ENCODE measurements at places on chromosomes 11 and 22. TPM values are rescaled to one million over a fixed set of nuclear protein-coding genes. Genes with fewer than 3 reads are reported as not detected.

DNA sequence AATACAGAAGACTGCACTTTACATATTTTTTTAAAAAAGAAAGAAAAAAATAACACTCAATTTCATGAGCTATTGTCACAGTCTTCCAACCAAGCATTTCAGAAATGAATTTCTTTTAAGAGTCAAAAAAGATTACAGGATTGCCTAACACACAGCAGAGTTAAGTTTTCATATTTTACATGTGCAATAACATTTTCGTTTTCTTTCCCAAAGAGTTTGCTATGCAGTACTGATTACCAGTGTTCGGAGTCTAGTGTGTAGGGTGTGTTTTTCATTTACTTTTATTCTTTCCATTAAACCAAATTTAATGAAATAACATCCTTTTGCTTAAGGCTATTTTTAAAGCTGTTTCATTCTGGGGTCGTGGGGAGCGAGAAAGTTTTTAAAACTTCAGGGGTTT, 53.2 kb downstream of the MN1 start:
- no peak for DNase-seq

- no peak for DNase-seq
Observed at GRCh38 chr11:93493252-93493897, 49.8 kb downstream of the SMCO4 start.

GRCh38 chr22:23144932-23145877, at the start of gene RAB36:
Gene RAB36, plus strand, starts transcription at chr22:23145477. Its CDS starts 1,140 bp downstream, at chr22:23146617.
- peak; percentile 94 for DNase-seq

DNA sequence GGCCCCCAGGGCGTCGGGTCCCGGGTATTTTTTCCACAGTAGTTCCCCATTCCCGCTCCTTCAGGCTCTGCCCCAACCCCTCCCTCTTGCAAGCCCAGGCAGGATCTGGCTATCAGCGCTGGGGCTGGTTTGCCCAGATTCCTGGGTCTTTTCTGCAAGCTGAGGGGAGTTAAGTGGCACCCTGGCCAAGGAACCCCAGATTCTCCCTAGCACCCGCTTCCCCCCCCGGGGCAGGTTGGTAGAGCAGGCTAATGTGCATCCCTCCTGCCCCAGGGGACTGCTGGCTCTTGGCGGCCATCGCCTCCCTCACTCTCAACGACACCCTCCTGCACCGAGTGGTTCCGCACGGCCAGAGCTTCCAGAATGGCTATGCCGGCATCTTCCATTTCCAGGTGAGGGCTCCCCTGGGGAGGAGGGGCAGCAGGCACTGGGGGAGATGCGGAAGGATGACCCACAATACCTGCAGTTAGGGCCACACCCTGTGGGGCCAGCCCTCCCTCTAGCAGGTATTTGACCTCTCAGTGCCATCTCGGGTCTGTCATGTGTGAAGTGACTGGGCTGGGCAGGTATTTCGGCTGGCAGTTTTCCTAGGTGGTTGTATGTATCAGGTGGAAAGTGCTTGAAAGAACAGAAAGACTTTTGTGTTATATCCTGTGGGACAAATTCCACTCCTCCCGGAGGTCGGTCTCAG, 1.6 kb downstream of the CAPN1 start:
- no peak for DNase-seq

DNA sequence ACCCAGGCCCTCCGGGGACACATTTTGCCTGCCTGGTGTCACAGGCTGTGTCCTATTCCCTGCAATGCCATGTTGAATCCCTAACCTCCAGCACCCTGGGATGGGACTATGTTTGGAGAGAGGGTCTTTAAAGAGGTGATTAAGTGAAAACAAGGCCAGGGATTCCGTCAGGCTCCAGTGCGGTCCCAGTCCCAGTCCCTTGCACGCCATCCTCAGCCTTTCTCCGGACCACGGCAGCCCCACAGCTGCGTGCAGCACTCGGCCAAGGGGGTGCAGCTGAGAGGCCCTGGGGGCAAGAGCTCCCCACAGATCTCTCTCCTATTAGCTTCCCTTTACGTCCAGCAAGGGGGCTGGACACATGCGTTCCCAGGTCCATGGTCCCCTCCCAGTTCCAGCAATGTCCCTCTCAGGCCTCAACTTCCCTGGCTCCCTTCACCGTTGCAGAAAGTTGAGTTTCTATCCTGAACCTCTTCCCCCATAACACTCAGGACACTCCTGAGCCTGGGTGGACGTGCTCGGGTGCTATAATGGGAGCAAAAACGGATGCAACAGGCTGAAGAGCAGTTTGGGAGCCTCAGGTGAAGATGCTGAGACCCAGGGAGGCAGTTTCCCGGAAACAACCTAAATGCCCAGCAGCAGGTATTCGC, 1422.7 kb downstream of the BRD1 start:
- no peak for DNase-seq

DNA sequence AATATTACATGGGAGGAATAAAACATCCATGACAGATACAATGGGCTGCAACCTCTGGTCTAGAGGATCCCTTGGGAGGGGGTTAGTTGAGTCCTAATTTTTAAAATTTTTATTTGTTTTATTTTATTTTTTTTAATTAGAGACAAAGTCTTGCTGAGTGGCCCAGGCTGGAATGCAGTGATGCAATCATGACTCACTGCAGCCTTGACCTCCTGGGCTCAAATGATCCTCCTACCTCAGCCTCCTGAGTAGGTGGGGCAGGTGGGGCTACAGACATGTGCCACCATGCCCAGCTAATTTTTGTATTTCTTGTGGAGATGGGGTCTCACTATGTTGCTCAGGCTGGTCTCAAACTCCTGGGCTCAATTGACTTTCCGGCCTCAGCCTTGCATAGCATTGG, 43.1 kb downstream of the FDX1 start:
- DNase-seq = no peak

- DNase-seq = no peak
Observed at GRCh38 chr11:86162239-86162638, 82.3 kb upstream of the EED start.

DNA sequence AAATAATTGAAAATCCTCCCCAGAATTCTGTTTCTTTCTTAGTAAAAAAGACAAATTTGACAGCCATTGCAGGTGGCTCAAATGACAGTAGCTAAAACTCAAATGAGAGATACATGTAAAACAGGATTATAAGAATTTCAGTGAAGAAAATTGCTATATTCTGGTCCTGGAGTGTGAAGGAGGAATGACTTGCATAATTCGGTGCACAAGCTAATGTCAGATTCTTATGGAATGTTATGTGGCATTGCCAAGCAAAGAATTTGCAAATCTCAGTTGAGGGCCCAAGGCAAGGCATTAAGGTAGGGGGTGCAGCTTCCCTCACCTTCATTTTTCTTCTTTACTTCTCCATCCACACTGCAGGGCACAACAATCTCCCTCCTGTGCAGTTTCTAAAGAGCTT, 35.4 kb downstream of the RAB38 start:
- DNase-seq = no peak

- no peak for DNase-seq
Observed at GRCh38 chr11:4921796-4922195, 2.3 kb downstream of the OR51G1 start.

- DNase-seq = no peak
Observed at GRCh38 chr11:1888347-1888753, 3.3 kb downstream of the PRR33 start.

GRCh38 chr22:40679249-40679963, at the start of gene MCHR1:
Gene MCHR1, plus strand, starts transcription at chr22:40679484. Its CDS starts 169 bp downstream, at chr22:40679653.
- no peak for DNase-seq

MAPK8IP1 gene
- polyA plus RNA-seq = 50.0 TPM

OR5AL1 gene
- polyA plus RNA-seq = not detected

SLC7A4 gene
- 1.3 TPM for polyA plus RNA-seq

DGAT2 gene
- polyA plus RNA-seq = 6.1 TPM

FOXRED2 gene
- polyA plus RNA-seq = 23.0 TPM

Data from hindlimb muscle (tissue), 1 donor.